ENCODE measurements at places on chromosomes 6 and 20.

DNA sequence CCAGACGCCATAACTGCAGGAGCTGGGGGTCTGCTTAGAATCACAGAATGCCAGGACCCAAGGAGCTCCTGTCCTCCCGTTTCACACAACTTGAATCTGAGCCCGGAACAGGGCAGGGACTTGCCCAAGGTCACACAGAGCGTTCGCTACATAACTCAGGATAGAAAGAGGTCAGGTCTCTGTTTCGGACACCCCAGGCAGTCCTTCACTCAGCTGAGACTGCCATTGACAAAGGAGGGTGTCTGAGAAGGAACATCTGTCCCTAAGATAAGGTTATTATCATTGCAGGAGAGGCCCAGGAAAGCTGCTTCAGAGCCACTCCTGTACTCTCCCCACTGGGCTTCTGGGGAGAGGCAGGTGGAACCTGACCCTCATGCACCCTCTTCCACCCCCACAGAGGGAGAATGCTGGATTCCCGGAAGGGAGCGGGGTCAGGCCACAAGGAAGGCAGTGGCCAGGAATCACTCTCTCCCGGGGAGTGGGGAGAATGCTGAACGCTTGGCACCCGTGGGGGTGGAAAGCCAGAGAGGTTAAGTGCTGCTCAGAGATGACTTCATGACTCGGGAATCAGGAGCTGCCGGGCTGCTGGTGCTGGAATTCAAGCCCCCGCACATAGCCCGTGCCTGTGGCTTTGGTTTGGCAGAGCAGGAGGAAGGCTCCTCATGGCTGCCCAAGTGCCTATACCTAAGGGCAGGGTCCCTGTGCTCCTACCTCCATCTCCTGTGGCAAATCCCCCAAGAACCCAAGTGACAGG lies 10.7 kb downstream of the SDC4 start:
- no peak for DNase-seq

DNA sequence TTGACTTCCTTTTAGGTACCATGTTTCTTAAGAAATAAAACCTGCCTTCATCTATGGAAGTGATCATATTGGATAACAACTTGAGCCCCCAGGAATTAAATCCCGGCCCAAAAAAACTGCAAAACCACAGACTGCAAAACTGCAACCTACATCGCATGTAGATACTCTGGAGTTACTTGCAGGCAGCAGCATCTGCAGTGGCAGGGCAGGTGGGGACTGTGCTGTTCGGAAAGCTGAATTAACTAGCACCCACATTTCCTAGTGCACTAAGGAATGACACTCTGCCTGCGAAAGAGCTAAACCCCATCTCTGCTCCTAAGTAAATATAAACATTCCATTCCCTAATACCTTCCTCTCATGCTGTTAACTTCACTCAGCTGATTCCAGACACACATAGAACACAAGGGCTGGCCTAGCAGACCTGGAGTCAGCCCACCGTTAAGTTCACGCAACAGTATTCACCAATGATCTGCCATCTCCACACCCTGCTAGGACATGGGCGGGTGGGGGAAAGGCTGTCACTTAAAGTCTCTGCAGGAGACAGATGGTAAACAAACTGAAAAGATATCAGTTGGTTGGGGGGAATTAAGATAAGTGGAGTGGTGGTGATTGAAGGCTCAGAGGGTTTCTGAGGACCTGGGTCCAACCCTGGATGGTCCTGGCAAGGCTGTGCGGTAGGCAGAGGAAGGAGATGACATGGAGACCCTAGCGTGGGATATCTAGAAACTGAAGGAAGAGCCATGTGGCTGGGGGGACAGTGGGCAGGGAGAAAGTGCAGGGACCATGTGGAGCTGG lies 128.4 kb downstream of the SYCP2 start:
- DNase-seq: no peak

DNA sequence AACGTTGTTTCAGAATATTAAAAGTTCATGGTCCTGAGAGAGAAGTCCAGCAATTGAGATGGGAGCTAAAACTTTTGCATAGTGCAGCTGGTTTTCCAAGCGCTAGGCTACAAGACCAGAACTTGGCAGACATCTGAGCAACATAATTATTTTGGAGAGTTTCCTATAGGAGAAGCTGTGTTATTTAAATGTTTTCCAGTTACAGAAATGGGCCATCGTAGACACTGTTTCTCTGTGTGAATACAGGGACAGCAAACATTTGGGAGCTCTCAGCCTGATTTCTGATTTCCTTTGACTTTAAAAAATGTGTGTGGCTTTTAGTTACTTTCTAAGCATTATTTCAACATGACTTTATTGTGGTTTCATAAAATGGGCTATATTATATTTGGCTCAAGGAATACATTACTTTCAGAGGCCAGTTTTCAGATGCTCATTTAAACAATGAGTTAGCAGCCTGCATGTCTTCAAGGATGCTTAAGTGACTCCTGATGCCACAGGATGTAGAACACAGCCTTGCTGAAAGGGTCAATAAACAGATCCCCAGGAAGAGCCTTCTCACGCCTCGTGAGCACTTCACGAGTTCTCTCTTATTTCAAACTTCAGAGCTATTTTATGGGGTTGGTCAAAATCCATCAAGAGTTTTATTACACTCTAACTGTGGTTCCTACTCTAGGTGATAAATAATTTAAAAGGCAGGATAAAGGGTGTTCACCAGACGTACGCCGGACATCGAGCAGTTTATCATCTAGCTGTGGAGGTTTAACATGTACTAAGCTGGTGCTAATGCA lies 193.8 kb downstream of the SMOC2 start:
- no peak for DNase-seq

- no peak for DNase-seq
These were observed 18.3 kb upstream of the SEC63 start for GRCh38 chr6:107976155-107976783.

GRCh38 chr6:113172531-113172966 lies 684.6 kb upstream of the MARCKS start:
- no peak for DNase-seq

- no peak for DNase-seq
These were observed 680.8 kb upstream of the NRSN1 start for GRCh38 chr6:23445157-23445710.

GRCh38 chr6:169965239-169965638 lies 213.8 kb downstream of the ERMARD start:
- no peak for DNase-seq

GRCh38 chr6:72461144-72461543 lies 160.7 kb upstream of the KCNQ5 start:
- no peak for DNase-seq

DNA sequence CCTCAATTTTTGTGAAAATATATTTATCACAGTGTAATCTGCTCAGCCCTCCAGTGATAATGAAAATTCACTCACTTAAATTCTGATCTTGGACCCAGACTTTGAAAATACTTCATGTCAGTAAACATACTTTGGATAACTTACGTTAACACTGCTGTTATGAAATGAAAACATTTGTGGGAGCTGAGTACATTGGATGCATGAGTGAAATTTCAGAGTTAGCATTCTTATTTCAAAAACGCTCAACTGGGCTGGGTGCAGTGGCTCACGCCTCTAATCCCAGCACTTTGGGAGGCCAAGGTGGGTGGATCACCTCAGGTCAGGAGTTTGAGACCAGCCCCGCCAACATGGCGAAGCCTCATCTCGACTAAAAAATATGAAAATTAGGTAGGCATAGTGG lies 196.4 kb downstream of the UTRN start:
- DNase-seq: no peak

GRCh38 chr6:169450097-169450496 lies 196.5 kb upstream of the THBS2 start:
- no peak for DNase-seq

GRCh38 chr6:111761783-111762312 lies 111.4 kb downstream of the FYN start:
- DNase-seq: no peak
